ENCODE measurements at places on chromosomes 6 and 20. TPM values are rescaled to one million over a fixed set of nuclear protein-coding genes. Genes with fewer than 3 reads are reported as not detected.

Gene HUS1B
- polyA plus RNA-seq, result 0.22 TPM

Gene ESF1
- 23.7 TPM for polyA plus RNA-seq

Gene FNDC11
- 1.9 TPM for polyA plus RNA-seq

Gene RAB32
- 29.2 TPM for polyA plus RNA-seq

Gene C4B
- polyA plus RNA-seq, result 21.3 TPM

Gene FILIP1
- 2.9 TPM for polyA plus RNA-seq

Gene ITPA
- 69.5 TPM for polyA plus RNA-seq

Gene TOX2
- polyA plus RNA-seq, result 3.6 TPM

Gene TBC1D20
- polyA plus RNA-seq, result 37.1 TPM

Gene SEMG1
- not detected for polyA plus RNA-seq

Gene TRIM31
- not detected for polyA plus RNA-seq

Gene GGTLC1
- polyA plus RNA-seq, result not detected

Gene GABRR1
- 1.2 TPM for polyA plus RNA-seq

Gene ID4
- 125 TPM for polyA plus RNA-seq

Gene CDH22
- not detected for polyA plus RNA-seq

Gene SLC17A1
- 24.6 TPM for polyA plus RNA-seq

Gene FAM217A
- polyA plus RNA-seq, result 2.1 TPM

Gene CCN5
- polyA plus RNA-seq, result 0.22 TPM

Gene EMILIN3
- polyA plus RNA-seq, result 11.0 TPM

Gene HSPA12B
- polyA plus RNA-seq, result 15.7 TPM

Gene TPD52L1
- 95.4 TPM for polyA plus RNA-seq

Gene BRD2
- polyA plus RNA-seq, result 329 TPM

Gene PKHD1
- polyA plus RNA-seq, result 26.8 TPM

Gene ARFGEF3
- polyA plus RNA-seq, result 6.6 TPM

Gene LAMA2
- 31.5 TPM for polyA plus RNA-seq

Gene OOEP
- polyA plus RNA-seq, result 0.16 TPM

Gene GPR6
- polyA plus RNA-seq, result not detected

Gene XKR7
- 0.58 TPM for polyA plus RNA-seq

Gene IMPG1
- 4.2 TPM for polyA plus RNA-seq

Gene OR2J3
- not detected for polyA plus RNA-seq

Gene RBM12
- 106 TPM for polyA plus RNA-seq

Gene CTAGE9
- not detected for polyA plus RNA-seq

Gene TXNDC5
- 94.2 TPM for polyA plus RNA-seq

Gene GRIK2
- polyA plus RNA-seq, result 19.0 TPM

Gene SERAC1
- polyA plus RNA-seq, result 10.1 TPM

Gene ENPP4
- polyA plus RNA-seq, result 13.5 TPM

Gene BEND3
- polyA plus RNA-seq, result 11.8 TPM

Gene OPRM1
- 0.06 TPM for polyA plus RNA-seq

Gene LEMD2
- 67.7 TPM for polyA plus RNA-seq

Gene AKAP7
- polyA plus RNA-seq, result 12.1 TPM

Gene TMEM170B
- 8.2 TPM for polyA plus RNA-seq

Gene STK4
- polyA plus RNA-seq, result 20.5 TPM

Gene SAMD3
- polyA plus RNA-seq, result 1.0 TPM

Gene TSPO2
- polyA plus RNA-seq, result 0.33 TPM

Gene ECT2L
- 0.43 TPM for polyA plus RNA-seq

Gene BPIFA1
- not detected for polyA plus RNA-seq

Gene ZKSCAN3
- polyA plus RNA-seq, result 10.7 TPM

Gene BTNL2
- polyA plus RNA-seq, result 3.9 TPM

Gene FAM209A
- polyA plus RNA-seq, result 0.62 TPM

Gene LAMA4
- polyA plus RNA-seq, result 93.6 TPM

Gene NTSR1
- 1.4 TPM for polyA plus RNA-seq

Gene HTR1E
- polyA plus RNA-seq, result 0.50 TPM

Gene HLA-DMA
- polyA plus RNA-seq, result 12.9 TPM

Gene RIPPLY2
- not detected for polyA plus RNA-seq

Gene METTL24
- 13.6 TPM for polyA plus RNA-seq

Gene EPB41L1
- 68.0 TPM for polyA plus RNA-seq

Gene TBXT
- not detected for polyA plus RNA-seq

Gene TBX18
- 9.1 TPM for polyA plus RNA-seq

Gene MAS1
- polyA plus RNA-seq, result 0.04 TPM

Gene SRC
- polyA plus RNA-seq, result 67.2 TPM
